Daoy (cell line): ENCODE measurements at places on chromosomes 2 and 18. TPM values are rescaled to one million over a fixed set of nuclear protein-coding genes. Genes with fewer than 3 reads are reported as not detected.

Gene GPR45
- not detected in 2 replicates for total RNA-seq

Gene BCL11A
- total RNA-seq, result 4.5 and 7.8 TPM in 2 replicates

Gene CREG2
- total RNA-seq, result 0.74 and 2.0 TPM in 2 replicates

Gene CHST10
- 9.4 and 13.6 TPM in 2 replicates for total RNA-seq

Gene PSMA8
- not detected in 2 replicates for total RNA-seq

Gene AMER3
- not detected in 2 replicates for total RNA-seq

Gene PDE1A
- not detected in 2 replicates for total RNA-seq

Gene TPRKB
- total RNA-seq, result 167 and 206 TPM in 2 replicates

Gene CPLX4
- total RNA-seq, result not detected in 2 replicates

Gene CKAP2L
- 25.5 and 31.7 TPM in 2 replicates for total RNA-seq

Gene LBX2
- total RNA-seq, result 0.97 and 1.7 TPM in 2 replicates

Gene NPHP1
- total RNA-seq, result 4.8 and 7.5 TPM in 2 replicates

Gene WDCP
- total RNA-seq, result 14.6 and 18.0 TPM in 2 replicates

Gene ARHGAP15
- total RNA-seq, result 0.51 and 1.4 TPM in 2 replicates

Gene KLHL29
- 4.6 and 5.6 TPM in 2 replicates for total RNA-seq

Gene EMX1
- 0.06 and 0.29 TPM in 2 replicates for total RNA-seq

Gene SERPINB12
- total RNA-seq, result not detected in 2 replicates

Gene CRACDL
- 0.33 and 1.3 TPM in 2 replicates for total RNA-seq

Gene LRATD1
- not detected in 2 replicates for total RNA-seq

Gene CCDC93
- 19.3 and 19.9 TPM in 2 replicates for total RNA-seq

Gene GATA6
- 18.2 and 19.0 TPM in 2 replicates for total RNA-seq

Gene PLEKHM3
- 6.2 and 6.4 TPM in 2 replicates for total RNA-seq

Gene DUSP28
- 2.8 and 3.3 TPM in 2 replicates for total RNA-seq

Gene TGFA
- 5.8 and 6.6 TPM in 2 replicates for total RNA-seq
